NCI-H2081 (cell line): ENCODE measurements at places on chromosomes 4 and X.

GRCh38 chr4:25528391-25528790, 127.3 kb upstream of the SLC34A2 start:
- DNase-seq = no peak

DNA sequence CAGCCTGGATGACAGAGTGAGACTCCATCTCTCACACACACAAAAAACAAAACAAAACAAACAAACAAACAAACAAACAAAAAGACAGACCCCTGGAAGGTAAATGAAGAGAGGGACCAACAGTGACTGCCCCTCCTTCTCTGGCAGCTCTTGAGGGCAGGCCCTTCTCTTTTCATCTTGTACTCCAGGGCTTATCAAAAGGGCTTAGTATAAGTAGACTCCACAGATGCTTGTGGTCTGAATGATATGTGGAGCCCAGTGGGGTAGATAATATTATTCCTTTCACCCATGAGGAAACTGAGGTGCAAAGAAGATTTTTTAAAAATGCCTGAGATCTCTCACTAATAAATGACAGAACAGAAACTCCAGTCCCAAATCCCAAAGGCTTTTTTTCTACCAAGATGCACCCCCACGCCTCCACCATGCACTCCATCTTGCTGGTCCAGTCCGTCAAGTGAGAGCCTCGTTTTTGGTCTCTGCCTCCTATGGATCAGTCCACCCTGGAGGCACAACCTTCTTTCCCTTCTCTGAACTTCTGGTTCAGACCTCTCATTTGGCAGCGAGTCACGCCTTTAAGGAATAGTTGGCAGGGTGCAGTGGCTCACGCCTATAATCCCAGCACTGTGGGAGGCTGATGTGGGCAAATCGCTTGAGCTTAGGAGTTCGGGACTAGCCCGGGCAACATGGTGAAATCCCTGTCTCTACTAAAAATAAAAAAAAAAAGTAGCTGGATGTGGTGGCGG, 17.0 kb upstream of the CHRNA9 start:
- DNase-seq = no peak

- DNase-seq = no peak
Measured at GRCh38 chr4:98728871-98729270, 70.5 kb upstream of the TSPAN5 start.

GRCh38 chr4:4791299-4792111, 68.0 kb upstream of the MSX1 start:
- no peak for DNase-seq

GRCh38 chrX:148961985-148962384, 461.6 kb downstream of the AFF2 start:
- DNase-seq = no peak

DNA sequence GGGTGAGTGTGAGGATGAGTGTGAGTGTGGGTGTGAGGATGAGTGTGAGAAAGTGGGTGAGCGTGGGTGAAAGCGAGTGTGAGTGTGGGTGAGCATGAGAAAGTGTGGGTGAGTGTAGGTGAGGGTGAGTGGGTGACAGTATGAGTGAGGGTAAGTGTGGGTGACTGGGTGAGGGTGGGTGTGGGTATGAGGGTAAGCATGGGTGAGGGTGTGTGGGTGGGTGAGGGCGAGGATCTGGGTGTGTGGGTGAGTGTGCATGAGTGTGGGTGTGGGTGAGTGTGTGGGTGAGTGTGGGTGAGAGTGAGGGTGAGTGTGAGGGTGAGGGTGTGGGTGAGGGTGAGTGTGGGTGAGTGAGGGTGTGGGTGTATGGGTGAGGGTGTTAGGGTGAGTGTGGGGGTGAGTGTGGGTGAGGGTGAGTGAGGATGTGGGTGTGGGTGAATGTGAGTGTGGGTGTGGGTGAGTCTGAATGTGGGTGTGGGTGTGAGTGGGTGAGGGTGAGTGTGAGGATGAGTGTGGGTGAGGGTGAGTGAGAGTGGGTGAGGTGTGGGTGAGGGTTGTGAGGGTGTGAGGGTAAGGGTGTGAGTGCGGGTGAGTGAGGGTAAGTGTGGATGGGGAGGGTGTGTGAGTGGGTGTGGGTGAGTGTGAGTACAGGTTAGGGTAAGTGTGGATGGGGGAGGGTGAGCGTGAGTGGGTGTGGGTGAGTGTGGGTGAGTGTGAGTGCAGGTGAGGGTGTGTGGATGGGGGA, 48.9 kb downstream of the ING2 start:
- DNase-seq = no peak

GRCh38 chr4:7752649-7753048, 187.0 kb downstream of the AFAP1 start:
- DNase-seq = no peak

DNA sequence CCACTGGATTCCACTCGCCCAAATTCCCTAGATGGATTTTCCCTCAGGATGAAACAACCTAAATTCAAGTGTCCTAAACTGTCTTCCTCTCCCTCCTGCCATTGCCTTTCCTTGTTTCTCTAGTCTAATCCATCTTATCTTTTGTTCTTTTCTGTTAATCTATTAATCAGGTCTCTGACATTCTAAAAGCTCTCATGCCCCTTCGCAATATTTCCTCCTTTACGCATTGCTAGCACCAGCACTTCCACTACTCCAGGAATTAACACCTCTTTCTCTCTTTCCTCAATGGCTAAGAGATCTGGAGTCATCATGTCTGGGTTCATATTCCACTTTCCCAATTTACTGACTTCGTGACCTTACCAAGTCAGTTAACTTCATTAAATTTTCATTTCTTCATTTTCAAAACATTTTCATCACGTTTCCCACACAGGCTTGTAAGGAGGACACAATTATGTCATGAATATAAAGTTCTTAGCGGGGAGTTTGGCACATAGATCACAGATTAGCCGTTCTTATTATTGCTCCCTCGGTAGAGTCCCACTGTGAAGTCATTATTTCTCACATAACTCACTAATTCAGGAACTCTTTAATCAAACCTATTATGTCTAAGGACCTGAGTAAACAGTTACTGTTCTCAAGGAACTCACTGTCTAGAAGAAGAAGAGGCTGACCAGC, 45.3 kb downstream of the FAT4 start:
- no peak for DNase-seq

DNA sequence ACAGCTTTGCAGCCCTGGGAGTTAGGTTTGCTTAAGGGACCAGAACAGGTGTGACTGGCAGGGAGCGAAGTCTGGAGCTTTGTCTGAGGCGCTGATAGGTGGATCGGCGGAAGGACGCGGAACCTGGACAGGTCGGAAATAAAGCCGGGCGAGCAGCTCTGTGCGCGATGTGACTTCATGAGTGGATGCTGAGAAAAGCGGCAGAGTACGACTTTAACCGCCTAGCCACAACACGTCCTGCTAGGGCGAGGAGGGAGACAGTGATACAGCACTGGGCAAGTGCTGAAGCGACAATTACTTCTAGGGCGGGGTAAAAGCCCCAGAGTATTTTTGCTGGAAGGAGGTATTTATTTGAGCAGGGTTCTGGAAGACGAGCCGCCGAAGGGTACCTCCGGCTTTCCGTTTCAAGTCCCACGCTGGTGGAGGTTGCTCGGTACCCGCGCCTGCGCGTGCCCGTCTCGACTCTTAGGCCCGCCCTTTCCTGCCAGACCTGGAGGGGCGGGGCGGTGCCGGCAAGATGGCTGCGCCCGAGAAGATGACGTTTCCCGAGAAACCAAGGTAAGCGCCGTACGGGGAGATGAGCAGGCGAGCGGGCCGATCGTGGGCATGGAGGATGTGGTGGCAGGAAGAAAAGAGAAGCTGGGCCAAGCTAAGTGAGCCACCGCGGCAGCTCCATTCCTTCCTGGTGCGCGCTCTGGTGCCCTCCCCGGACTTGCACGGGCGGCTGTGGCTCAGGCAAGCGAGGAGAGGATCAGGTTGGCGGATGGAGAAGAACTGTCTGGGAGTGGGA, at the start of gene ZRSR2:
ZRSR2 (plus strand) TSS at position 506 of the 790 bp plus-strand sequence; CDS start at position 518, 12 bp downstream.
- peak; percentile 83 for DNase-seq

- DNase-seq = no peak
Measured at GRCh38 chr4:26424153-26424552, 66.1 kb downstream of the CCKAR start.

- DNase-seq = no peak
Measured at GRCh38 chr4:44646151-44646550, 5.3 kb downstream of the YIPF7 start.

- DNase-seq = no peak
Measured at GRCh38 chrX:123878252-123878721, 18.4 kb downstream of the XIAP start.

DNA sequence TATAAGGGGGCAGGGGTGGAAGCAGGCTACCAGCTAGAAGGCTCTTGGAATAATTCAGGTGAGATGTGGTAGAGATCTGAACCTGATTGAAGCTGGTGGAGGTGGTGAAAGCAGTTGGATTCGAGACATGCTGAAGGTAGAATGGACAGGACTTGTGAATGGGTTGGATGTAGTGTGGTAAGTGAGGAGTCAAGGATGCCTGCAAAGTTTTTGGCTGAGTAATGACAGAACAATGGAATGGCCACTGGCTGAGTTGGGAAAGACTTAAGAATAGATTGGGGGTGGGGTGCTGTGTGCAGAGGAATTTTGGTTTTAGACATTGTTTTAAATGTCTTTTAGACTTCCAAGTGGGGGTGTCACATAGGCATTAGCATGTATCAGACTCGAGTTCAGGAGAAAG, 33.5 kb downstream of the HPF1 start:
- no peak for DNase-seq

- no peak for DNase-seq
Measured at GRCh38 chrX:47900833-47901232, 64.1 kb downstream of the ZNF81 start.

- DNase-seq = no peak
Measured at GRCh38 chrX:7347465-7347864, 199.5 kb upstream of the PUDP start.

GRCh38 chrX:74353984-74354383, 50.0 kb downstream of the ZCCHC13 start:
- DNase-seq = no peak

- DNase-seq = no peak
Measured at GRCh38 chr4:112144546-112145325, 518 bp upstream of the FAM241A start.

- no peak for DNase-seq
Measured at GRCh38 chrX:49300703-49301102, 2.7 kb upstream of the GAGE10 start.

DNA sequence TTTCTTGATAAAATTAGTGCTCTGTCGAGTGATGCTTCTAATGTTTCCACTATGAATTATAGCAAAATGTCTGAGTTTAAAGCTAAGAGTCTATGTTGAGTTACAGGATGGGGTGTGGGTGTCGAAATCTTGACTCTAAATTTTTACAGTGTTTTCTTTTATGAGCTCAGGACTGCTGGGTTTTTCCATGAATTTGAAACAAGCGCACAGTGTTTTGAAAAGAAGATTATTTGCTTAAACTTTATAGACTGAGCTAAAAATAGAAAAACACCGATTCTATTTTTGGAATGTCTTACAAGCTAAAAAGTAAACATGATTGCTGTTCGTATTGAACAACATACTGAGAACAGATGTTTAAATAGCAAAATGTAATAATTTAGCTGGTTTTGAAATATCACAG, 7.5 kb downstream of the PTTG2 start:
- no peak for DNase-seq

GRCh38 chrX:92209936-92210335, 430.8 kb downstream of the PCDH11X start:
- DNase-seq = no peak

DNA sequence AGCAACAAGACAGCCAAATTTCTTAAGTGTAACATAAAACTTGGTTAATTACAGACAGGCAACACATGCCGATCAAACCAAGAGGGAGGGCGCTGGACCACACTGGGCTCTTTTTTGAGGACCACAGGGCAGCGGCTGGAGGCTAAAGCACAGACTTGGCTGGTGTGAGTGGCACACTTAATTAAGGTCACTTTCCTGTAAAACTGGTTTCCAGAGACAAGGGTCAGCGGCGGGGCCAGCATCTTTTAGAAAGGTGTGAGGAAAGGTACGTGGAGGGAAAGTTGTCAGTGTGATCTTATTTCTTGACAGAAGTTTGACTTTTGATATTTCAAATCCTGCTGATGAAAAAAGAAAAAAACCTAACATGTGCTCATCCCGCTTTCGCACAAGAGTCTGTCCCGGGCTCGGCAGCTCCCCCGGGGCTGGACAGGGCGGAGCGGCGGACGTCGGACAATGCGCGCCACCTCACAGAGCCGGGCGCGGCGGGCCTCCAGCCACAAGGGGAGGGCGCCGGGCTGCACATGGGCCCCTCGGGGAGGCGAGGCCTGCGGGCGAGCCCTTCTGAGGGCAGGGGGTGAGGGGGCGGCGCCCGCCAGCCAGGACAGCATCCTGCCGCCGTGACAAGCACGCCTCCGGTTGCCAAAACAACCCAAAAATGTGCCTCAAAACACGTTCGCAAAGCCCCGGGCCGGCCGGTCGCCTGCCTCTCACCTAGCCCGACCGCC, 660 bp upstream of the HSPA4L start:
- DNase-seq = no peak

DNA sequence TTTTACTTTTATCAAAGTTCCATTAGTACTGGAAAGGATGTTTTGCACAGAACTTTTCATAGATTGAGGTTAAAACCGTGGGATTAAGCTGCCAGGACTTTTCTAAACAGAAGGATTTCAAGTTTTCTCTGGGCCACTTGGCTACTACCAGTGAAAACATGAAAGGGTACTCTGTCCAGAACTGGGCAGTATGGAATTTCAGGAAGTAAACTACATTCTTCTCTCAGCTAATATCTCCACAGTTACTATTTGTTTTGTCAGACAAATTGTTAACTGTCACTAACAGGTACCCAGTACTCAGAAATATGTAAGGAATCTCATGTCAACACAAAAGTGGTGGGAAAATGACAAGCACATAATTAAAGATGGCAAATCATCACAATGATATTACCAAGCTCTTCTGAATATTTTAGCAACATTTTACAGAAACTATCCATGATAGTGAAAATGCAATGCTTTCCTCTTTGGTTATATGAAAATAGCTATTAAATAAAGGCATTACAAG, 454.4 kb downstream of the C4orf33 start:
- no peak for DNase-seq

DNA sequence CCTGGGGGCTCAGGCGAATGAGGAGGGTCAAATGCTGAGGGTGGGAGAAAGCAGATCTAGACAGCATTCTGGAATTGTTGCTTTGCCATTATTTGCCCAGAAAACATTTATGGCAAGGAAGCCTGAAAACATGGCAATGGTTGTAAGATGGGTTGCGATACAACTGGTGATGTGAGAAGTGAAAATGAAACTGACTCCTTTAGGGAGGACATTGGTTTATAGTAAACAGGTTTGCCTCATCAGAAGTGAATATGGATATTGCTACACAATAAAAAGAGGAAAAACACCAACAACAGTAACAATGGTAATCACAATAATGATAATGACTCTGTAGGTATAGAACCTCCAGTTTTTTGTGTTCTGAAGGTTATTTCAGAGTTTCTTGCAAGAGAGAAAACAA, 107.0 kb upstream of the TBC1D9 start:
- no peak for DNase-seq

- no peak for DNase-seq
Measured at GRCh38 chr4:66000510-66001117, 330.3 kb upstream of the EPHA5 start.

- DNase-seq = no peak
Measured at GRCh38 chr4:76233967-76234678, 17.4 kb upstream of the FAM47E start.

DNA sequence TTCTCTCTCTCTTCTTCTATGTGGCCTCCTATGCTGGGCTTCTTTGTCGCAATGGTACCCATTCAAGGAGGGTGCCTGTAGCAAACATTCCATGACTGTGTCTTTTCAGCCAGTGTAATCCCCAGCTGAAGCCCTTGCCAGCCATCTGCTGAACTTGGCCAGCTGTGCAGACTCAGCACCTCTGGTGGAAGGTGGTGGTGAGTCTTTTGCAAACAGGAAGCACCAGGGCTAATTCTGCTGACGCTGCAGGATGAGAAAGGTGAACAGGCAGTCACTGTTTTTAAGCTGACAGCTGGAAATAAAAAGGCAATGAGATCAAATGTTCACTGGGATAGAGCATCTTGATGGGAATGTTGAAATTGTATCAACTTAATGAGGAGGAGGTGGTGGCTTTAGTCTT, 298.7 kb upstream of the CLNK start:
- no peak for DNase-seq
